ENCODE measurements at places on chromosomes 12 and 14.

- DNase-seq, result peak; percentile 53
These were observed 16.3 kb downstream of the ATP5MC2 start for GRCh38 chr12:53659571-53659981.

- no peak for DNase-seq
These were observed 3.3 kb downstream of the C12orf56 start for GRCh38 chr12:64387197-64387816.

DNA sequence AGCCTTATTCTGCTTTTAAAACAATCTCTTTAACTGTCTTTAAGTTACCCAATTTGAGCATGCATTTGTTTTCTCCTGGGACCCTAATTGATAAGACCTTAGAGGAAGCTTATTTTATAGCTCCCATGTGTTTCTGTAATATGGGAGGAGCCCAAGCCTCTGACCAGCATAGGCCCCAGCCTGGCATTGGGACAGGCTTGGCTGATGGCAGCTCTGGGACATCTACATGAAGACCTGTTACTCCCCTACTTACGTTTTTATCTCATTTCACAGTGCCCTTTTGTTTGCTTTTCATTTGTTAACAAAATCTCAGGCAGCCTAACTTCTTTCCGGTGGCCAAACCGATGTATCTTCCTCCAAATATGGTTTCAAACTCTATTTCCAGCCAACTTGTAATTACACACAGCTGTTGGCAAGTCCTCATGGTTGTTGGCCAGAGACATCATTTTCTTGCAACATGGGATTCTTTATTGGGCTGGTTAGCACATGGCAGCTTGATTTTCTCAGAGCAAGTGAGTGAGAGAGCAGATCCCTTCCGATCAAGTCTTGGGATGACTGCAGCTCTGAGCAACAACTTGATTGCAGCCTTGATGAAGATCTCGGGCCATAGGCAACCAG is 1117.5 kb downstream of the AACS start:
- DNase-seq, result peak; percentile 85

DNA sequence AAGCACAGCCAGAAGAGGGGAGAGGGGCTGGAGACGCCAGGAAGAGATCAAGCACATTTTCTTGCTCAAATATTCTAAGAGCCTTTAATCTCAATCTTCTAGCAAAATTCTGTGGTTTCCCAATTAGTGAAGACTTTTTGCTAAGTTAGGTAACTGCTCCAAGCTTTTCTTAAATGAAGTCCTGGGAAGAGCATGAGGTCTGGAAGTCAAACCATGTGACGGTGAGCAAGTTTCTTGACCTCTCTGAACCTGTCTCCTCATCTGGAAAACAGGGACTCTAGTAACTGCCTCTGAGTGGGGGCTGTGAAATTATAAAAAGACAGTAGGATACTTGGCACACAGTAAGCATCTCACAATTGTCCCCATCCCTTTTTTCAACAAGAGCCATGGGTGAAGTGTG is 24.1 kb downstream of the BDKRB1 start:
- DNase-seq, result no peak

DNA sequence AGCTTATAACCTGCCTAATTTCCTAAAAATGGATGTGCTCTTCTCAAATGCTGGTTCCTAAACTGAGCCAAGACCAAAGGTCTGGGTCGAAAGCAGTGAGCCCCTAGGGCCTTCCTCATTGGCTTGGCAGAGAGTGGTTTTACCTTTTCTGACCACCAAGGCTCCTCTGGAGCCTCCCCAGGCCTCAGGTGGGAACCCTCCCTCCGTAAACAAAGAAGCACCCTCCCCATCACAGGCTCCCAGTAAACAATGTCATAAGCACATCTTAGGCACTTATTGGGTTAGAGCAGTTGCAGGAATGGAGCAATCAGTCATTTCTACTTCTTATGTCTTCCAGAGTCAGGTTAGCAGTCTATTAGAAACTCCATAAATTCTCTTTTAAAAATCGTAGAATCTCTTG is 6.0 kb downstream of the CHPT1 start:
- no peak for DNase-seq

- DNase-seq, result peak; percentile 50
These were observed 39.5 kb downstream of the BEGAIN start for GRCh38 chr14:100547633-100548294.

DNA sequence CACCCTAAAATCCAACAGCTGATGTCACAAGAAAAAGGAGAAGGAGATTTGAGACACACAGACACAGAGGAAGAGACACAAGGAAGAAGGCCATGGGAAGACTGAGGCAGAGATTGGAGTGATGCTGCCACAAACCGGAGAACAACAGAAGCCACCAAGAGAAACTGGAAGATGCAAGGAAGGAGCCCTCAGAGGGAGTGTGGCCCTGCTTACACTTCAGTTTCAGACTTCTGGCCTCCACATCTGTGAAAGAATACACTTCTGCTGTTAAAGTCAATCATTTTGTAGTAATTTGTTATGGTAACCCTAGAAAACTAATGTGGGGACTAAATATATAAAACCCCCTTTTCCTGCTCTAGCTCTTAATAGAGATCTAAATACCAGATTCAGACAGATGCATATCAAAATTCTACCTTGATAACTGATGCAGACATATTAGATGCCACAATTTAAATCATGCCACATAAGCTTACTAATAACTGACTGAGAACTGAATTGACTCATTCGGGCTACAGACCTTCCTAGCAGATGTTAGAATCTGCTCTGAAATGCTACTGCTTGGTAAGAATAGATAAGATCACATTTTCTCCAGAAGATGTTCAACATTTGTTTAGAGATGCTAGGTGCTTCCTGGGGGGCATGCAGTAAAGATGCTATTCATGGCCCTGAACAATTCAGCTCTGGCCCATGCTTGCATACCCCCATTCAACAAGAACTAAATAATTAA is 113.1 kb upstream of the CCND2 start:
- no peak for DNase-seq

DNA sequence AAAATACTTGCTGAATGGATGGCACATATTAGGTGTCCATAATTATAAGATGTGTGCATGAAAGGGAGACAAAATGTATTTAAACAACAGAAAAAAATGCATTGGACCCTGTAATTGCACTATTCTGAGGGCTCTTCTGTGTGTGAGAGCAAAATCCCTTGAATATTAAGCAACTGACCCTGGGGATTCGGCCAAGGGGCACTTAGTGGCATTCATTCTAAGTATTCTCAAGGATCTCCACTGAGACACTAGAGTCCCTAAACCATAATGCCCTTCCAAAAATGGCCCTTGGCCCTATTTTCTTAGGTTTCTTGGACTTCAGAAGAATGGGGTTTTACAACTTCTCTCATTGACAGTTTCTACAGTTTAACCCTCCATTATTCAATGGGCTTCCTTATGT is 388.6 kb downstream of the GLT1D1 start:
- DNase-seq, result no peak

- no peak for DNase-seq
These were observed 15.5 kb downstream of the FZD10 start for GRCh38 chr12:130177635-130178242.

DNA sequence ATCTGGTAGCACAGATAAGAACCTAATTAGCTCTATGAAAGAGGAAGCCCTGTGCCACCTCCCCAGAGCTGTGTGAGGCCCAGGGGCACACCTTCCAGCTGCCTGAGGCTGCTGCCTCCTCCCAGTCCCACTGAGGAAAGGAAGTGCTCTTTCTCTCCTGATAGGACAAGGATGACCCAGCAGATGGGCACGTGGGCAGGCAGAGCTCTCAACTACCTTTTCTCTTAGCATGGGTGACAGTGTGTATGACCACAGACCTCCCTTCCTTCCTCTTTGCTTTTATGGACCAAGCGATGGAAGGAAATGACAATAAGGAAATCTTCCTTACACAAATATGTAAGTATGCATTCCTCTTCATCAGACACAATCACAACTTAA is 127.6 kb upstream of the AMIGO2 start:
- peak; percentile 21 for DNase-seq

DNA sequence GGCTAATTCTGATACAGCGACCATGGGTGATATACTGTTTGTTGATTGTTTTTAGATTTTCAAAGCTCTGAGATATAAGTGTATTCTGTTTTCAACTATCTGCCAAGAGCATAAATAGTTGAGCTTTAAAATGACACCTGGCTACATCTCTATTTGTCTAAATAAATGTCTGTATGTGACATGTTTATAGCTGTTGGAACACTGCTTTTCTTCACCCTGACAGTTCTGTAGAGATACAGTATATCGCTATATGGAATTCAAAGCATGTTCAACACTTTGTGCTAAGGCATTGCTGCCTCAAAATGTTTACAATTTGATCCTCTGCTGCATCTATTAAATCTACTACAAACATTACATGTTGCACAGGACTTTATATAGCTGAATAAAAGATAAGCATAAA is 27.4 kb upstream of the MGAT4C start:
- no peak for DNase-seq

DNA sequence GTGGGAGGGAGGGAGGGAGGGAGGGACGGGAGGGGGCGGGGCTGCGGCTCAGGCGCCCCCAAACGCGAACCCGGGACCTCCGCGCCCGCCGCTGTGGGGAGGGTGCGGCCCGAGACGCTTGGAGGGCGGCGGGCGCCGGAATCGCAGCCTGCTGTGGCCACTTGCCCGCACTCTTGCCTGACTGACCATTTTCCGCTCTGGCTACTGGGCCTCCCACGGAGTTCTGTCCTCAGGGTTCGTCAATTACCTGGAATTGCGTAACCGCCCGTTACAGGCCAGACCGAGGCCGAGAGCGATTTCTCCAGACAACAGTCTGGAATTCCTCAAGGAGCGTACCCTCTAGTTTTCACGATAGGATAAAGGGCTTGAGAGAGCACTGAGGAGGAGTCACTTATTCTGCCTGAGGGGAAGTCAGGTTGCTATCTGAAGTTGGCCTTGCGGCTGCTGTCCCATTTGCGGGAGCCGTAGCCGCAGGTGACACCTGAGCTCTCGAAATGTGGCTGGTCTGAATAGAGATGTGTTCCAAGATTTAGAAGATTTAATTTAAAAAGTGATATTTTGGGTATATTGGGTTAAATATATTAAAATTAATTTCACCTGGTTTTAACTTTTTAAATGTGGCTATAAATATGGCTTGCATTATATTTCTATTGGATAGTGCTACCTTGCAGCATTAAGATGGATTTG is 446 bp upstream of the ZNF641 start:
- peak; percentile 95 for DNase-seq

DNA sequence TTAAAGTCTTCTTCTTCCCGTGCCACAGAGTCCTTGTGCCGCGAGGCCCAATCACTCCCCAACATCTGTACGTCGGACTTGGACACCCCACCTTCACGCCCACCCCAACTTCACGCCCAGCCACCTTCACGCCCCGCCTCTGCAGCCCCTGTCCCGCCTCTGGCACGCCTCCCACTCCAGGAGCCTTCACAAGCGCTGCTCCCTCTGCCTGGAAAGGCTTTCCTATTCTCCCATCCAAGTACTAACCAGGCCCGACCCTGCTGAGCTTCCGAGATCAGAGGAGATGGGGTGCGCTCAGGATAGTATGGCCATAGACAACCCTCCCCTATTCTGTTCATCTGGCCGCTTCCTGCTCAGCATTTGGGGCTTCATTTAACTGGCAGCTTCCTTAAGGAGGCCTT is 17.3 kb upstream of the EIF5 start:
- DNase-seq, result no peak

DNA sequence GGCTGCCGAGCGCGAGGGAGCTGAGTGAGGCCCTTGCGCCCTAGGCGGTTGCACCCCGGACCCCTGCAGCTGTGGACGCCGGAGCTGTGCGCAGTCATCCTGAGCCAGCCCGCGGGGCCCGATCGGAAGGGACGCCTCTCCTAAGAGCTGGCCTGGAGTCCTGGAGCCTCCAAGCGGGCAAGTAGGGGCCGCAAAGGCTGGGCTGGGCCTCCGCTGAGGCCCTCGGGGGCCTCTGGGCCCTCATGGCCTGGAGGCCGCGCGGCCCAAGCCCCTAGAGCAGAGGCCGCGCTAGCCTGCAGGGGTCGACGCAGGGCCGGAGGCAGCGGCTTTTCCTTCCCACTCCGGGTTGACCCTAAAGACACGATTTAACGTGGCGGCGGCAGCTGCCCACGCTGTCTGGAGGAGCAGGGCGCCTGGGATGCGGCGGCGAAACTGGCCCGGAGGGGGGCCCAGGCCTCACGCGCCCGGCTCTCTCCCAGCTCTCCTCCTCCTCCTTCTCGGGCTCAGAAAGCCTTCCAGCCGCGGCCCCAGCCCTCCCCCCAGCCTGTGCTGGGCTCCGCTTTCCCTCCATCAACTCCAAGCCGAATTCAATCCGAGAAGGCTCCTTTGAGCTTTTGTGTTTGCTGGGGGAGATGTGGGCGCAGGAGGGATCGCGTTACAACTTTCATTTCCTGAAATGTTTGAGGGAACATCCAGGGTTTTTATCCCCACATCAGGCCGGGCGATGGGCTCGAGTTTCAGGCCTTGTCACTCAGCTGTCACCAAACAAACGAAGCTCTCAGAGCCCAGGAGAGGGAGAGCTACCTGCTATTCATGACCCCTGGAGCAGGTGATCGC is 11.6 kb downstream of the SIX1 start:
- DNase-seq, result no peak

DNA sequence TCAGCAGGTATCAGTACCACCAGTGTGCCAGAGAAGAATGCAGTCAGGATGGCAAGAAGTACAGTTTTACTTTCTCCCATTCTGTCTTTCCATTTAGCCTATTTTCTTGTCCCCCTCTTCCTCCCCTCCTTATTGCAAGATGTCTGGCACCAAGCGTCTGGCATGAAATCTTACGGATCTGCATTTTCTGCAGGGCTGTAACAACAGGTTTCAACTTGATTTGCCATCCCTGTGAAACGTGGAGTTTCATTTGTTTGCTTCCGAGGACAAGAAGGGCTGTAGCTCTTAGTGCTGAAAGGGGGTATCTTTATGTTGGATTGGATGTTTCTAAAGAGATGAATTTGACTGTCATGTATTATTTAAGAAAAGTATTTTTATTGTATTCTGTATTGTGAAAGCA is 1110.6 kb downstream of the BCL11B start:
- no peak for DNase-seq

DNA sequence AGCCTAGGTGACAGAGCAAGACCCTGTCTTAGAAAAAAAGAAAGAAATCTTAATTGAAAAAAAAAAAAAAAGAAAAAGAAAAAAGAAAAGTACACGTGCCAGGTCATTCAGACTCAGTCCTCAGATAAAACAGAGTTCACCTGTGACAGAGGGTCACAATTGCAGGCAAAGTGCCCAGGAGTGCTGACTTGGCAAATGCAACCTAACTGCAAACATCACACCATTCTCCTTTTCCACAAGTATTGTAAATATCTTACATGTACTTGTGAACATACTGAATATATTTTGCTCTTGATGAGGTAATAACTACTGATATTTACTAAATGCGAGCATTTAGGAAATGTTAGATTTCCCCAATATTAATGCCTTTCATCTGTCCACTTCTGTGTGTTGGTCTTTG is 9.0 kb upstream of the COL2A1 start:
- DNase-seq, result no peak

All from fibroblast of pulmonary artery (primary cell).